Uterus (tissue), 4 donors: ENCODE measurements at places on chromosomes 12 and 14. TPM values are rescaled to one million over a fixed set of nuclear protein-coding genes. Genes with fewer than 3 reads are reported as not detected.

Gene LGR5
- 0.27 TPM for total RNA-seq

DNA sequence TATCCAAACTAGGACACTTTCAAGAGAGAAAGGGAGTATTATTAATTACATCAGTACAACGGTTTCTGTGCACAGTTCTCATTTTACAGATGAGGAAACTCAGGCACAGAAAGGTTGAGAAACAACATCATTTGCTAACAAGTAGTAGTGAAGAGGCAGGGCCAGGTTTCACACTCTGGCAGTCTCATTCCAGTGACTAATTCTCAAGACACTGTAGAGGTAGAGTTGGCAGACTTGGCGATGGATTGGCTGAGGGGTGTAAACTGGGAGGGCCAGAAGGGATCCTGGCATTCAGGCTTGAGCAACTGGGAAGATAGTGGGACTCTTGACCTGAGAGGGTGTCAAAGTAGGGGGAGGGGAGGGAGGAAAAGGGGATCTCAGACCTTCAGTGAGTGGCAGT is 73.8 kb upstream of the BDKRB2 start:
- no peak for DNase-seq
- H3K4me3 ChIP-seq: no peak overlapping the region
- H3K36me3 ChIP-seq: no peaks in the 10 kb centered on the region
- H3K4me1 ChIP-seq: no peaks in the 10 kb centered on the region

DNA sequence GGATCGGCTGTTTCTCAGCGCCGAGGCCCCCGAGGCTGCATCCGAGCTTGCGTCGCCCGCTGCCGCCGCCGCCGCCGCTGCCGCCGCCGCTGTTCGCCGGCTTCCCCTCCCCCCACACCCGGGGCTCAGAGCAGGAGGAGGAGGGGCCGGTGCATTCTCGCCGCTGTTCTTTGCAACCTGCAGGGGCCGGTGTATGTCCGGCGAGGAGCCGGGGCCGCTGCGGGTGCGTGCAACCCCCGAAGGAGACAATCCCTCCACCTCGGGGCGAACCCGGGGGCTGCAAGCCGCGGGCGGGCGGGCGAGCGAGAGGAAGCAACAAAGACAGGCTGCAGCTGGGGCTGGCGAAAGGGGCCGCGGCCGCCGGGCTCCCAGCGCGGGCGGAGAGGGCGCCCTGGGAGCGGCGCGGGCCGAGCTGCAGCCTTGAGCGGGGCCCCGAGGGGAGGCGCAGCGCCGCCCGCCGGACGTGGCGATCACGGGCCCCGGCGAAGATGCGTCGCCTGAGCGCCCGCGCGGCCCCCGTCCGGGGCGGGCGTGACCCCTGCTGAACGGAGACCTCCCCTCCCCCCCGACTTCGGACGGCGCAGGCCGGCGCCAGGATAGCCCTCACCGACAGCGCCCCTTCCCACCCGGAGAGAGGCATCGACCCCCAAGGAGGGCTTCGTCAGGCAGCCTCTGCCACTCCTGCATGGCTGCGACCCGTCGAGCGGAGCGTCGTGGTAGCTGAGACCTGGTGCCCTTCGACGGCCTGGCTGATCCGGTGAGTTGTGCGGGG is 702 bp downstream of the FAM222A start:
- H3K36me3 ChIP-seq: no peaks in the 10 kb centered on the region
- no peaks in the 10 kb centered on the region for H3K4me1 ChIP-seq
- peak; percentile 52 for DNase-seq
- no peaks in the 10 kb centered on the region for H3K27me3 ChIP-seq
- no peak overlapping the region for H3K27ac ChIP-seq

DNA sequence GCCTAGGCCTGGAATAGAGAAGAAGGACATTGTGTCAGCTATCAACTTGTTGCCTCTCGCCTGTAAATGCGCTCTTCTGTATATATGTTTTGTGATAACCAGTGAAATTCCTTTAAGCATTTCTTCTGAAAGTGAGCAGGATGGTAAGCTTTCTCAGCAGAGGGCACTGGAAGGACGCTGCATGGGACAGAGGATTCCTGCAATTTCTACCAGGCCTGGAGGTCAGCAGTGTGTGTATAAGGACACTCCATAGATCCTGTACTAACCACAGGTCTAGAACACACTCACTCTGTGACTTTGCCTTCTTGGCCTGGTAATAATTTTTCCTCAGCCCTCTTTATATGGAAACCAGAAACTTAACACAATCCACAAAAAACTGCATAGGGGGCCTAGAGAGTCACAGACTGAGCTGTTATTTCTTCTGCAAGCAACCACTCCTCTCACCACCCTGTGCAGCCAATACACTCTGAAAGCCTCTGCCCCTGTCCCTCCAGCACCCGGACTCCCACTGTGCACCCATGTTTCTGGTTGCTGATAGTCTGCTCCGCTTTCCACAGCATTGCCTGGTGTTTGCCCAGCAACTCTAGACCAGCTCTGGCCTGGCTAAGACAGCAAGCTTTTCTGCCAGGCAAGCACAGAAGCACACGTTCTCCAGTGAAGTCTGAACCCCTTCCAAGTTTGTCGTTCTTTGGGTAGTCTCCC is 94.0 kb upstream of the RMST start:
- no peak overlapping the region for H3K27ac ChIP-seq
- H3K4me1 ChIP-seq: no peaks in the 10 kb centered on the region
- no peak overlapping the region for H3K4me3 ChIP-seq
- no peaks in the 10 kb centered on the region for H3K27me3 ChIP-seq
- no peak for DNase-seq
